Adipose tissue (tissue), 3 donors: ENCODE measurements at places on chromosomes 2 and 18. TPM values are rescaled to one million over a fixed set of nuclear protein-coding genes. Genes with fewer than 3 reads are reported as not detected.

Gene LRRC30
- polyA plus RNA-seq = not detected

Gene DRC1
- polyA plus RNA-seq = 0.10 TPM

Gene TEKT4
- not detected for polyA plus RNA-seq

Gene TXNL1
- 45.9 TPM for polyA plus RNA-seq

Gene FIGLA
- 0.32 TPM for polyA plus RNA-seq

Gene GNAL
- 1.2 TPM for polyA plus RNA-seq

Gene DSG1
- not detected for polyA plus RNA-seq

Gene LTBP1
- 8.8 TPM for polyA plus RNA-seq

Gene RNF152
- polyA plus RNA-seq = 0.72 TPM

Gene CFC1
- 0.80 TPM for polyA plus RNA-seq

Gene CD207
- polyA plus RNA-seq = 0.22 TPM

Gene SCN2A
- polyA plus RNA-seq = 0.02 TPM
